ENCODE measurements at places on chromosomes 1 and 21.

DNA sequence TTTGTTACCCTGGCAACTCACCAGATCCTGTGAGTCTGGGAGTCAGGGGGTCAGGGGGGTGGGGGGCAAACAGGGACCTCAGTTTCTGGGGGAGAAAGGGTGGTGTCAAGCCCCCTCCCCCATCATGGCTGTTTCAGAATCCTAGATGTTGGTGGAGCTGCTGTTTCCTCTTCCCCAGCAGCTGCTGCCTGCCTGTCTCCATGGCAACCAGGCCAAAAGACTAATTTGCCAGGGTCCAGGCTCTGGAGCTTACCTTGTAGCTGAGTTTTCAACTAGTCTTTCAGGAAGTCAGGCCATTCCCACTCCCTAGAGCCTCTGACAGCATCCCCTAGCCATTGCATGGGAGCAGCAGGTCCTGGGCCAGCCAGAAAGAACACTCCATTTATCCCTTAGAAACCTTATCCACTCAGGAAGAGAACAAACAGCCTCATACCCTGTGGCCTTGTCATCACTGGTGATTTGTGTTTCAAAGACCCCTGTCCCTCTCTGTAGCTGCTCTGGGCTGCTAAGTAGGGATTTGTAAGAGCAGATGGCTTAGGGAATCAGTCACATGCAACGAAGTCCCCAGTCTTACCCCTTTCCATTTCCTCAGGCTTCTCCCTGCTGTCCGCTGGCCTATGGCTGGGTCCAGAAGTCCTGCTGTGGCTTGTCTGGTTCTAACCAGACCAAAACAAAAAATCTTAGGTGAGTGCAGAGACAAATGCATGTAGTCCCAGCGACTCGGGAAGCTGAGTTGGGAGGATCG is 21.5 kb upstream of the STMN1 start:
- DNase-seq, result no peak

- DNase-seq, result no peak
Measured at GRCh38 chr1:168881656-168882260, 152.8 kb upstream of the DPT start.

GRCh38 chr21:41760411-41760810 is 6.4 kb downstream of the RIPK4 start:
- DNase-seq, result no peak

DNA sequence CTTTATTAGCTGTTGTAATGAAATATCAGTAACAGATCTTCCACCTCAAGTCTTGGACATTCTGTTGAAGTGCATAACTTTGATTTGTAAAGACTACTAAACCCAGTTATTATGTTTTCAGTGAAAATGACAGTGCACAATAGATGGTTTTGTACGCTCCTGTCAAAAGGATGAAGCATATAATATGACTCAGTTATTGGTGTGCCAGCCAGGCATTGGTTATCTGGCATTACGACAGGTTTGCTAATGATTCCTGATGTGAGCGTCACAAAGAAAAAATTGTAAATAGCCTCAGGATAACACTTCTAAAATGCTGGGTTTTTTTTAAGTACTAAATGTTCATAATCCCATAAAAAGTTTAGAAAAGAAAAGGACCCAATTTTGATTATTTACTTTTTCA is 147.9 kb downstream of the MAGI3 start:
- DNase-seq, result no peak

DNA sequence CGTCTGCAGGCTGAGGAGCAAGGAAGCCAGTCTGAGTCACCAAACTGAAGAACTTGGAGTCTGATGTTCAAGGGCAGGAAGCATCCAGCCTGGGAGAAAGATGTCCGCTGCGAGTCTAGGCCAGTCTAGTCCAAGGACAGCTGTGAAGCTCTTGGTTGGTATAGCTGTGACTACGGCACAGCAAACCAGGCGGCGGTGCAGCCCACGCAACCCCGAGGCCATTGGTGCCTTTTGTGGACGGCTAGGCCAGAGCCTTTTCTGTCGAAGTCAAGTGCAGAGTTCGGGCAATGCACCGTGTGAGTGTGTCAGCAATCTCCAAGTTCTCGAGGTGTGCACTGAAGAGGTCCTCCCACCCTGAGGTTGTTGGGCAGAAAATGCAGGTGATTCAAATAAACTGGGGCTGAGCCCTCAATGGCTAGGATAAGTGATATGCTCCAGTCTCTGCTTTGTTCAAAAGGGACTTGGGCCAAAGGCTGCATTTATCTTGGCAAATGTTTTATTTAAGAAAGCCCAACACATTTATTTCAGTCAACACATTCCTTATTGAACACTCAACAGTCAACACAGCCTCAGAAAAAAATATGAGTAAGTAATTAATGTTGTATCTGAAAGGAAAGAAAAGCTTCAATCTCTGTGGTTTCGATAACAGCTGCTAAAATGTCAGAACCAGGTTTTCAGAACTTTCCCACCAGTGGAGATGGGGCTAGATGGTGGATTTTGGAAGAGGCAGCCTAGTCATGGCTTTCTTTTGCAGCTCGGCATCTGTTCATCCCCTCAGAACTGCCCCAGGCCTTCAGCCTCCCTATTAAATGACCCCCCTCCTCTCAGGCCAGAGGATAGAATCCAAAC is 78.1 kb upstream of the COX20 start:
- DNase-seq, result peak; percentile 59

GRCh38 chr1:35835398-35835797 is 27.6 kb downstream of the AGO4 start:
- DNase-seq, result no peak

DNA sequence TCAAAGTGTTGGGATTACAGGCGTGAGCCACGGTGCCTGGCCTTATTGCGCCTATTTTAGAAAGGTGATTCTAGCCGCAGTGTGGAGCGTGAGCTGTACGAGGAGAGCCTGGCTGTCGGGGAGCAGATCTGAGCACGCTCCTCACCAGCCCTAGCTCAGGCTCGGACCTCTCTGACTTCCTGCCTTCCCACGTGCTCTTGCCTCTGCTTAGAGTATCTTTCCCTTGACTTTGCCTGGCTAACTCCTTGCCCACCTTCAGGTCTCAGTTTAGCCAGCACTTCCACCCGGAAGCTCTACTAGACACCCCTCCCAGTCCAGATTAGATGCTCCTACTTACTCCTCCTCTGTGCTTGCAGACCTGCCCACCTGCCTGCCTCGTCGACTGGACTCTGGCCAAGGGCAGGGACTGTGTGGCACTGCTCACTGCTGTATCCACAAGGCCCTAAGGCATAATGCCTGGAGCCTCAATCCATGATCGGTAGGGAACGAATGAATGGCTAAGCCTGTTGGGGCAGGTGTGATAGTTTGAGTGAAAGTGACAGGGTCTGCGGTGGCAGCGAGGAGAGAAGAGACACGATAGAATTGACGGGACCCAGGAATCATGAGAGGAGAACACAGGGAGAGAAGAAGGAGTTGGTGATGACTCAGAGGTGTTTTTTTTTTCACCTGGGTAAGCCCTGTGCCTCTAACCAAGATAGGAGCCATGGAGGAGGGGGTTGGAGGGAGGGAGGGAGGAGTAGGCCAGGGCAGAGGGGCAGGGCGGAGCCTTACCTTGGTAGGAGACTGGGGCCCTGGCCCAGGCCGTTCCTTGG is 28.1 kb upstream of the WASF2 start:
- no peak for DNase-seq

GRCh38 chr1:156259805-156260204 is 11.9 kb upstream of the PAQR6 start:
- no peak for DNase-seq

GRCh38 chr1:155079210-155079486 is 511 bp downstream of the EFNA3 start:
- DNase-seq, result no peak

GRCh38 chr1:183676586-183677189 is 23.6 kb upstream of the APOBEC4 start:
- DNase-seq, result no peak

GRCh38 chr1:42259739-42260064 is 75.3 kb downstream of the FOXJ3 start:
- DNase-seq, result peak; percentile 6

GRCh38 chr21:42129300-42130266 is 58.5 kb downstream of the UMODL1 start:
- DNase-seq, result no peak

- no peak for DNase-seq
Measured at GRCh38 chr1:108556499-108556898, 3.4 kb upstream of the EEIG2 start.
